ENCODE measurements at places on chromosomes 5 and 9.

DNA sequence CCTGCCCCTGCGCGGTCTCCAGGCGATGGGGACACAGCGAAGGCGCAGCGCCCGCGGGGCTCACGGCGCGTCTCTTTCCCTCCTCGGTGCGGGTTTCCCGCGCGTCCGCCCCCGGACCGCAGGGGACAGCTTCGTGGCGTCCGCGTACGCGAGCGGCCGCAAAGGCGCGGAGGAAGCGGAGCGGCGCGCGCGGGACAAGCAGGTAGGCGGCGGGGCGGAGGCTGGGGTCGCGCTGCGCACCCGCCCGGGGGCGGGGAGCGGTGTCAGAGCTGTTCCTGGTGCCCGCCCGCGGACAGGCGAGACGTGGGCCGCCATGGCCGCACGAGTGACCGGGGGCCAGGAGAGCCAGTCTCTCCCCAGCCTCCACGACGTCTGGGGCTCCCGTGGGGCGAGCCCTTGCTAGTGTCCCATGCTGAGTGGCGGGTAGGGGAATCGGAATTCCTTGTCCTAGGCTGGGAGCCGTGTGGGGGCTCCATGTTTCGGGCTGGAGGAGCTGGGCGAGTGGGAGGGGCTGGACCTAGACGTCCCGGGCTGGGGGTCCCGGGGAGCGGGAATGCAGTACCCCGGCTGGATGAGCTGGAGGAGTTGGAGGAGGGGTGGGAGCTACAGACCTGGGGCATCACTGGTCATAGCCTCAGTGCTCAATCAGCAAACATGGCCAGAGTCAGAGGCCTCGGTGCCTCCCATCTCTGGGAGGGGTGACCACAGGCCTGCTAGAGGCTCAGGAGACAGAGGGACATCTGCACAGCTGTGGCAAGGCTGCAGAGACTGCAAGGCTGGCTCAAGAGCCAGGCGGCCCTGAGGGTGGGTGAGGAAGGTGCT is 968 bp downstream of the NKD2 start:
- no peak for DNase-seq

- DNase-seq = no peak
Measured at GRCh38 chr5:33995865-33996264, 11.4 kb upstream of the SLC45A2 start.

DNA sequence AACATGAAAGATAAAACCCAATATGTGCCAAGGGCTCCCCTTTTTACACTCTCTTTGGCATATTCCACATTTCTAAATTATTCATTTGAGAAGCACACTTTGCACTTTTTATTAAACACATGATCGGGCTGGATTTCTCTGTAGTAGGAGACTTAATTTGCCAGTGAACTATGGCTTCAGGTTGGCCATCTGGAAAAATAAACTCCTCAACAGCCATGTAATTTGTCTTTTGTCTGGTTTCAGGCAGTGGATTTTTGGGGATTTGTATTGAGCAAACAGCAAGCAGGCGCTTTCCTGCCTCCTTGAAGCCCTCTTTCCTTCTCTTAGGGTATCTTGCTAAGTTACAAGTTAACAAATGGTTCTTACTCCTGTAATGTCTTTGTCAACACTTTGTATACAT is 73.0 kb upstream of the DMRTA1 start:
- no peak for DNase-seq

GRCh38 chr9:22274477-22274876 is 172.1 kb upstream of the DMRTA1 start:
- DNase-seq = no peak

GRCh38 chr9:109372246-109372645 is 51.4 kb upstream of the EPB41L4B start:
- no peak for DNase-seq

GRCh38 chr9:123225374-123225813 is 43.0 kb downstream of the STRBP start:
- peak; percentile 48 for DNase-seq

GRCh38 chr5:15612915-15613635 is 113.1 kb downstream of the FBXL7 start:
- DNase-seq = no peak

- DNase-seq = no peak
Measured at GRCh38 chr5:126358525-126358924, 64.7 kb upstream of the GRAMD2B start.

- DNase-seq = no peak
Measured at GRCh38 chr5:126471875-126472537, 48.8 kb downstream of the GRAMD2B start.

DNA sequence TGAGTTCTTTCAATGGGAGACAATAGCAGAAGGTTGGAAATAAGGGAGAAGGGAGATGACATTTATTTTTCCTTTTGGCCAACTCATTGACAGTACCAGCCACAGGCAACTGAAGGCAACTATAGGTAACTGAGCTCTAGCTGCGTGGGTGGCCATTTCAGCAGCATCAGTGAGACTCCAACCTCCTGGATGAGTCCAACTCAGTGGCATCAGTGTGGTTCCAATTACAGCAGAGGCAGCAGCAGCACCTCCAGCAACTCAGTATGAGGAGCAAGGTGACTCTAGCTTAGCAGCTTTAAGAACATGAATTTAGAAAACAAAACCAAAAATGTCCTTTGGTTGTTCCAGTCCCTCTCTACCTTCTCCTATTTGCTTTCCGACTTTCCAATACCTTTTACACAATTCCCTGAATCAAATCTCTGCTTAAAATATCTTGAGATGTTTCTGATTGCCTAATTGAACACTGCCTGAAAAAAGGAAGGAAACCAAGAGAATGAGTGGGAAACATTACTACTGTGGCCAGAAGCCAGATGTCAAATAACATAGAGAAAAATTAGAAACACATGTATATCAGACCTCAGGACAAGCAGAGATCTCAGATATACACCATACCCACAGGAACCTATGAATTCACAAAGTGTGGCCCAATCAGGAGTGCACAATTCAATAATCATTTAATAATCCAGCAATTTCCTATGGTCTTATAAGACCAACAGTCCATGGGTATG is 166.5 kb upstream of the RORB start:
- DNase-seq = no peak

GRCh38 chr5:95858023-95858461 is 35.5 kb upstream of the GLRX start:
- DNase-seq = no peak

DNA sequence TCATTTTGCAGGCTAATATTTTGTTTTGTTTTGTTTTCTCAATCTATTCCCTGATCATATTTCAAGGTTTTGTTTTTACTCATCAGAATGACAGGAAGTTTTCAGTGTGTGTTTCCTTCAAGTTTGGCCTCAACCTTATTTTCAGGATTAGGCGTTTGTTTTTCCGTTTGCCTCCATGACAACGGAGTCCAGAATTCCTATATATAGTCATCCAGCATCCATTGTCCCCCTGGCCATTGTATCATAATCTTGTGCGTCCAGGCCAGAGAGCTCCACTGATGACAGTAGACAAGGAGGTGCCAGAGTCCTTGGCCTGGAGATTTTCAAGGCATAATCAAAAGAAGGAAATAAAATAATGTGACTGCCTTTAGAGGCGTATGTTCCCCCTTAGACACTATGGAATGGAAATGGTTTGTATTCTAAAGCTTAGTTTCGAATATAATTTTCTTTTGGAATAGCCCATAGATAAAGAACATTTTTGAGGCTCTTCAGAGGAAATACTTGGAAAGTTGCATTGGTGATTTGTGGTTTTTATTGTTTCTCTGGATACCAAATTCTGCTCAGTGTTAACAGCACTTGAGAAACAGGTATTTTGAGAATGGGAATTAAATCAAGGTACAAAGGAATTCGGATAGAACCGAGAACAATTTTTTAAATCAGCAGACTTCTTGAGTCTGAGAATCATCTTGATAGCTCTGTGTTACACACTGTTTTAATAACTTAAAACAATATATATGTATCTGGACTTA is 99.8 kb downstream of the ZNF462 start:
- no peak for DNase-seq

DNA sequence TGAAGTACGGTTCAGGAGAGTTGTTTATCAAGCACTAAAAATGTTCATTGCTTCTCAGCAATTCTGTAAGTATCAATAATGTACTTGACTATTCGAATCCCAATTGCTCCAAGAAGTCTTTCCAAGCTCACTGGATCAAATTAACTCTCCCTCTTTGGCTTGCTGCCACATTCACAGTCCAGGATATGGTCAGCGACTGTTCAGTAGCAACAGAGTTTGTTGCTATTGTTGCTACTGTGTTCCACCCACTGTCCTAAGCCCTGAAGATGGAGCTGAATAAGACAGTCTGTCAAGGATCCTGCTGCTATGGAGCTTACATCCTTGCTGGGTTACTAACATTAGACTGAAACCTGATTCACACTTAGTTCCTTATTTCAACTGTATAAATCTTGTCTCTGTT is 110.8 kb downstream of the FGF10 start:
- DNase-seq = no peak

DNA sequence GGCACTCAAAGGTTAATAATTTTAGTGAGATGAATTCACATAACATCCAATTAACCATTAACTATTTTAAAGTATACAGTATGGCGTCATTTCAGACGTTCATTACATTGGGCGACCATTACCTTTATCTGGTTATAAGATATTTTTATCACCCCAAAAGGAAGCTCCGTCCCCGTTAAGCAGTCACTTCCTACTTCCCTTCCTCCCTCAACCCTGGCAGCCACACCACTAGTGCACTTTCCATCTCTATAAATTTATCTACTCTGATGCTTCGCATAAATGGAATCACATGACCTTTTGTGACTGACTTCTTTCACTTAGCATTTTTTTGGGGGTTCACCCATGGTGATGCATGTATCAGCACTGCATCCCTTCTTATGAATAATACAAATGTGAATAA is 168.3 kb upstream of the PUM3 start:
- no peak for DNase-seq

DNA sequence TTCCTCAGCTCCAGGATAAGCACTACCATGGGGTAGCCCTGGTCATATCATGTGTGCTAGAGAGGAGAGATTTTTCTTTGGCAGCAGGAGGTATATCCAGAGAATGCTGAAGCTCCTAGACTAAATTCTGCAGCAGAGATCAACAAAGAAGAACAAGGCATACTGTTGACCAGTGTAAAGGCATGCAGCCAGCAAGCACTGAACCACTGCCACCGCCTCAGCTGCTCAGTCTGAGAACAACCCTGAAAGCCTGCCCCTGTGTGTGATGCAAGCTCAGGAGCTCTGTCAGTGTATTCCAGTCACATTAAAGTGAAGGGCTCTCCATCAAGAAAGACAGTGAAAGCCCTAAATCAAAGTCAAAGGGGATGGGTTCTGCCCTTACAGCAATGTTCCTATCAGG is 439.5 kb upstream of the CD180 start:
- no peak for DNase-seq

- no peak for DNase-seq
Measured at GRCh38 chr5:2288968-2289367, 406.2 kb upstream of the IRX4 start.

DNA sequence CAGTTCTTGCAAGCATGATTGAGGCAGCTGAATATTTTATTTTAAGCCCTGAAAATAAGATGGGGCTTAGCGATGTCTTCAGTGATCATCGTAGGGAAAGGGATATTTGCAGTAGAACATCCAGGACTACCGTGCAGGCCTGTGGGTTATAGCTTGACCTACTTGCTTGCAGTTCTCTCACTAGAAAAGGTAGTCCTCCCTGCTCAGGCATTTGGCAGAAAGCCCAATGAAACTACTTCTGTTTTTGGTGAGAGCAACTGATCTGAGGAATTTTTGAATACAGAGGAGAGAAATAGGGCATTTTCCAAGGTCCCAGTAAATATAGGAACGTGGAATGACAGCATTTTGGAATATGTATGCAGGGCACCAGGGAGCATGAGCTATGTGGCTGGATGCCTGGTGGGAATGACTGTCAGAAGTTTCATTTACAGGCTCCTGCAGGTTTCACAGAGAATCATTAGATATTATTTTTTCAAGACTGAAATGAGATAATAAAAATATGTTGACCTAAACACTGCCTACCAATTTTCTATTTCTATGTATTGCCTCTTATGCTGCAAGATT is 417.9 kb upstream of the ACTBL2 start:
- no peak for DNase-seq

DNA sequence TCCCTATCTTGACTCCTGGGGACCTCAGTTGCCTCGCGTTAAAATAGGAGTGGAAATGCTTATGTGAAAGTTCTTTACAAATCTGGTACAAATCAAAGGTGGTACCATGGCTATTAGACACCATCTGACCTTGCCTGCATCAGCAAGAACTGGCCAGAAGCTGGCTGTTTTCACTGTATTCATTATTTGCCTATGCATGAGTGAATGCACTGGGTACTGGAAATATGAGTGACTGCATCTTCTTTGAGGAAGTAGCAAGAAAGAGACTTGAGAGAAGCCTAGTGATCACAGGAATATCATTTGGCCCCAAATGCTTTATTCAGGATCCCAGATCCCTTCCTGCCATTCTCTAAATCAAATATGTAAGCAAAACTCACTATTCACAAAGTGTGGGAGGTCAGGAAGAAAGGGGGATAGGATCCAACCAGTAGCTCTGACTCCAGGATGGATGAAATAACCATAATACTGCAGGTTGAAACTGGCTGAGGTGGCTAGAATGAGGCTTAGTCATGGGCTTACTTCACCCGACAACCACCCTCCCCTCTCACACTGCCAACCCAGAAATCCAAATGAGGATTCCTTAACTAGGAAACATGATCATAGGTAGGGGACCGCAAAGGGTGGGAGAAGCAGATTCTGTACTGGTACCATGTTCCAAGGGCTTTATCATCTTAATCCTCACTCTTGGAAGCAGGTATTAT is 56.7 kb downstream of the FAM114A2 start:
- no peak for DNase-seq

- DNase-seq = no peak
Measured at GRCh38 chr5:66002415-66002814, 76.0 kb downstream of the ERBIN start.

DNA sequence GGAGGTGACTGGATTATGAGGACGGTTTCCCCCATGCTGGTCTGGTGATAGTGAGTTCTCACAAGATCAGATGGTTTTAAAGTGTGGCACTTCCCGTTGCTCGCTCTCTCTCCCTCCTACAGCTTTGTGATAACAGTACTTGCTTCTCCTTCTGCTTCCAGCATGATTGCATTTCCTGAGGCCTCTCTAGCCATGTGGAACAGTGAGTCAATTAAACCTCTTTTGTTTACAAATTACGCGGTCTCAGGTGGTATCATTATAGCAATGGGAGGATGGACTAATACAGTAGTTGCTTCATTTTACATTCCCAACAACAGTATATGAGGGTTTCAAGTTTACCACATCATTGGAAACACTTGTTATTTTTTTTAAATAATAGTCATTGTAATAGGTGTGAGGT is 937.3 kb upstream of the ARRDC3 start:
- no peak for DNase-seq

GRCh38 chr5:60161340-60161934 is 267.9 kb upstream of the PDE4D start:
- DNase-seq = no peak

GRCh38 chr9:19408316-19408692 is 505 bp upstream of the ACER2 start:
- DNase-seq = no peak

- DNase-seq = no peak
Measured at GRCh38 chr5:108148715-108149139, 233.2 kb downstream of the FBXL17 start.

Data from activated CD4-positive, alpha-beta T cell treated with anti-CD3 and anti-CD28 coated beads, Interleukin-2, amount 50 U/mL, for 4 hours (primary cell).